ENCODE measurements at places on chromosomes 5 and 9.

DNA sequence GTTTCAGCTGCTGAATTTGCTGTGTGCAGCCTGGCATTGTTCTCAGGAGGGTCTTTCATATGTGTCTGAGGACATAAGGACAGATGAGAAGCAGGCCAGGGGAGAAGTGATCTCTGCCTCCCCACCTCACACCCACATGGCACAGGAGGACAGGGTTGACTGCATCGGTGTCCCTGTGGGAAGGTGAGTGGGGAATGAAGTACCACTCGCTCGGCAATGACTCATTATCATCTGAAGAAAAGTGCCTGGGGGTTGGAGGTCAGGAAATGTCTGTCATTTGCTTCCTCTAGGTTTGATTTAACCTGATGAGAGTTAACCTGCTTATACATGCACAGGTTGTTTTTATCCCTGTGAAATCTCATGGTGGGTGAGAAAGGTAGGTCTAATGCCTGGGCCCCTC, 195.0 kb downstream of the GADD45G start:
- DNase-seq: no peak

DNA sequence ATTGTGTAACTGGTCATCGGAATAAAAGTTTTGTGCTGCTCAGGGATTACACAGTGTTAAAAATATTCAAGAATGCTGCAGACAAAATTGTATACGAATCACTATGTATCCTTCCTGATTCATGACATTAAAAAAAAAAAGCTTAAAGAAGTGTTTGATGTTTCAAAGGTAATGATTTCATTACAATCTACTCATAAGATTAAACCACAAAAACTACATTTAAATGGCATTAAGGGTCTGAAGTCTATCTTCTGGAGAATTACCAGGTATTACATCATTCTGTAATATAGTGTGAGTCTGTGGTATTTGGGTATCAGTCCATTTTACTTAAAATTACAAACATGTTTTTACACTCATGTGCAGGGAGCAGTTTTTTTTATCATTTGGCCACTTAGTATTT, 324.4 kb downstream of the NDUFS4 start:
- no peak for DNase-seq

GRCh38 chr9:136372561-136373299, 739 bp downstream of the CARD9 start:
- DNase-seq: peak; percentile 61

- no peak for DNase-seq
These were observed 286.1 kb downstream of the IRX2 start for GRCh38 chr5:2465383-2465782.

- DNase-seq: no peak
These were observed 126.3 kb downstream of the HMHB1 start for GRCh38 chr5:143938230-143938629.

DNA sequence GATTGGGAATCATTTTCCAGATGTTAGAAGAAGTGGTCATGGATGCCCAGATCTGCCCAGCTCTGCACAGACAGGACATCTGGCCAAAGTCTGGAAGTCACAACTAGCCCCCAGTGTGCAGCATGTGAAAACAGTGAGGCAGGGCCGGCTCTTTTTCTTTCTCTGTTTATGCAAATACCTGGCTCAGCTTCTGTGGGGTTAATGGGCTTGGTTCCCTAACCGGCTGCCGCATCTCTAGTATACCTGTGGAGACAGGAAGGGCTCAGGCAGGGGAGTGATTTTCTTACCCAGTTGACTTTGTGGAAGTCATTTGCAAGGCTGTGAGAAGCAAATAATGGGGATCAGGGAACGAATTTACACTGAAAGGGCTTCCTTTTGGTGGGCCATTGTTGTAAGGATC, 254.8 kb upstream of the PANK3 start:
- DNase-seq: no peak

DNA sequence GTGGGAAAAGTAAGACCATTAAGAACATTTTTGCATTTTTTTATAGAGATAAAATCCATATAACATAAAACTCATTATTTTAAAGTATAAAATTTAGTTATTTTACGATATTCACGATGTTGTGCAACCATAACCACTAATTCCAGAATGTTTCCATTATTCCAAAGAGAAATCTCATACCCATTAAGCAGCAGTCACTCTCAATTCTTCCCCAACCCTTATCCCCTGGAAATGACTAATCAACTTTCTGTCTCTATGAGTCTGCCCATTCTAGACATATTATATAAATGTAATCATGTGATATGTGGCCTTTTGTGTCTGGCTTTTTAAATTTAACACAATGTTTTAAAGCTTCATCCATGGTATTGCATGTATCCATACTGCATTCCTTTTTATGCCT, 115.6 kb upstream of the ADAMTSL1 start:
- DNase-seq: no peak

- no peak for DNase-seq
These were observed 62.3 kb downstream of the UBE2QL1 start for GRCh38 chr5:6510973-6511372.

DNA sequence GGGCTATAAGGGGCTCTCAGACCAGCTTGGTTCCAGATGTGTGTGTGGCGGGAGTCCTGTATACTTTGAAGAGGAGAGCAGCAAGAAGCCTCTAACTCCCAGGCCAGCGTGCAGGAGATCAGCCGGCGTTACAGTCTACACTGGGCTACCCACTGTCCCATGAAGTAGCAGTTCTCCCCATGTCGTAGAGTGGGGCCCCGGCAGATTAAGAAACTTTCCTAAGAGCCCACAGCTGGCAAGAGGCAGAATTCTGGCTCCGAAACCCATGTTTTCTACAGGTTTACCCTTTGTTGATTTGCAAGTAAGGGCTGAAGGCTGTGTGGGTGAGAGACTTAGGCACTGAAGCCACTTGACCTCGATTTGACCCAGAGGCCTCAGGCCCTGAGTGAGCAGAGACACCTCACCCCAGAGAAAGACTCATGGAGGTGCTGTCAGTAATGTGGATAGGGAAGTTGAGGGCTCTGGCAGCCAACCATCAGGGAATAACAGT, 881 bp upstream of the B4GALT1 start:
- no peak for DNase-seq

- DNase-seq: no peak
These were observed 161.0 kb downstream of the SLC25A46 start for GRCh38 chr5:110899566-110900412.

DNA sequence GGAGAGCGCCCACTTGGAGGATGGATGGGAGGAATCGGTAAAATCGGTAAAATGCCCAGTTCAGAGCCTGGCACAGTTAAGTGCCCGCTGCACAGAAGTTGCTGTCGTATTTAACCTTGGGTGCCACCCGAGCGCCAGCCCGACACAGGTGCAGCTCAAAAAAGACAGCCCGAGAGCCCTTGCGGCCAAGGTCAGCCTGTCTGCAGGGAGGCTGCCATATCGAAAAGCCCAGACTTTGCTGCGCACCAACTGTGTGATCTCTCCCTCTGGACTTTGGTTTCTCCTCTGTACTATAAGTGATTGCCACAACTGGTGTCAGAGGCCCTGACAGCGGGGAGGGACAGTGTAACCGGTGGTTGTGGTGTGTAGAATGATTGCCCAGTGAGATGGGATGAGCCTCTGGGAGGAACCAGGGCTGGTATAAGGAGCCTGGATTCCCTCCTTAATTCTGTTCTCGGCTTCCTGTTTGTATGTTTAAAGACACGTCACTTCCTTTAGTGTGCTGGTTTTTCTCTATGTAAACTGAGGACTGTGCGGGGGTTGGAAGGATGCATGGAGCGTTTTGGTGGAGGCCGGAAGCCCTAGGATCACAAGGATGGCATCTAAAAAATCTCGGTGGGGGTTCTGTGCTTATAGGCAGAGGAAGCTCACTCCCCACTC, 792 bp downstream of the NTMT1 start:
- no peak for DNase-seq

DNA sequence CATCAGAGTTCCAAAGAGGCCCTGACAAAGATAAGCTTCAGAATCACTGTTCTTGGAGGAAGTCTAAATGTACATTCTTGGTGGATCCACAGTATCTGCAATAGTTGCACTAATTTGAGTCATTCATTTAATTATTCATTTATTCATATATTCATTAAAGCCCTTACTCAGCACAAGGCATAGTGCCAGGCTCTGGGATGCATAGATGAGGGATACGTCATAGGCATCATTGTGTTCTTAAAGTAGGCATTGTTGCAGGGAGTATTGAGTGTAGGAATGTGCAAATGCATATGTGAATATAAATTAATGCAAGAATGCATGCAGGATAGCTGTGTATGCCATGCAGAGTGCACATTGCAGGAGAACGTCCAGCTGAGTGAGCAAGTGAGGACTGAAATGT, 100.7 kb downstream of the DRD1 start:
- no peak for DNase-seq

GRCh38 chr5:150778088-150778516, 455 bp upstream of the SMIM3 start:
- DNase-seq: no peak

GRCh38 chr5:102583276-102584124, 84.7 kb upstream of the SLCO6A1 start:
- no peak for DNase-seq

- DNase-seq: no peak
These were observed 115.1 kb upstream of the CCDC152 start for GRCh38 chr5:42641336-42642005.

- peak; percentile 63 for DNase-seq
These were observed 4.9 kb downstream of the AKNA start for GRCh38 chr9:114382699-114383520.

DNA sequence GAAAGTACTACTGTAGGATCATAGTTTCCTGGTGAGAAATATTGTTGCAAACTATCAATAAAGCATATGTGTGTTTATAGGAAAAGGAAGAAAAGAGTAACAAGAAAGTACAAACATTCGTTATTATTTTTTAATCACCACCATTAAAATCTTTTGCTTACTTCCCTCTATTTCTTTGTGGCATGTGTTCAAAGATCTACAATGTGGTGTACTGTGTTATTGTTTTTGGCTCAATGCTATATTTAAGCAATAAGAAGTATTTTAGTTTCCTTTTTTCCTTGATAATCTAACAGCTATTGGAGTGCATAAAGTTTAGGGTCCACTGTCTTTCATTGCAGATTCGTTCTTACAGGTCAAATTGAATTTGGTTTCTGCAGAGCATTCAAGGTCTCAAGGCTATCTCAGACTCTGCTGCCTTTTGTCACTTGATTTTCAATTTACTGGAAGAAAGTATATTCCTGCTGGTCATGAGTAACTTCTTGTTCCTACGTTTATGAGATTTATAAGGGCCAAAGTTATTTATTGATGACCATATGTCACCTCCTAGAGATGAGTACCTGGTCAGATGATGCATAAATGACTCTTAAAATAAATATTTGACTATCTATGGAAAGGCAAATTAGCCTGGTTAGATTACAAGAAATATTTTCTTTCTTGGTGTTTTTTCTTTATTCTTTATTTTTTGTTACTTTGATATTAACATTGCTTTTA, 323.0 kb downstream of the TMEM167A start:
- DNase-seq: no peak

GRCh38 chr9:124758061-124758460, 13.1 kb downstream of the NR6A1 start:
- DNase-seq: no peak

GRCh38 chr9:35896570-35896969, 9.4 kb upstream of the HRCT1 start:
- no peak for DNase-seq

DNA sequence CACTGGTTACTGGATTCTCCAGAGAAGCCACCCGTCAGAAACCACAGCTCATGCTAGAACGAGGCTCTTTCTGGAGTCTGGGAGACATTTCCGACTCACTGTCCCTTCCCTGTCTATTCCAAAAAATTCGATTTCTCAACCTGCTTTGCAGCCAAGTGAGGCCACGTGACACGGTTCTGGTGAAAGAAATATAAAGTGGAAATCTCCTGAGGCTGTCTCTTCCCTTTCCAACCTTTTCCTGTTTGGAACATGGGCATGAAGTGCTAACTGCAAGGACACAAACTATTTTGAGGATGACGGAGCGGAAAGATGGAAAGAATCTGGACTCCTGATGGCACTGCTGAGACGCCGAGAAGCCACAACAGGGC, 6.1 kb upstream of the PTGS1 start:
- DNase-seq: no peak

DNA sequence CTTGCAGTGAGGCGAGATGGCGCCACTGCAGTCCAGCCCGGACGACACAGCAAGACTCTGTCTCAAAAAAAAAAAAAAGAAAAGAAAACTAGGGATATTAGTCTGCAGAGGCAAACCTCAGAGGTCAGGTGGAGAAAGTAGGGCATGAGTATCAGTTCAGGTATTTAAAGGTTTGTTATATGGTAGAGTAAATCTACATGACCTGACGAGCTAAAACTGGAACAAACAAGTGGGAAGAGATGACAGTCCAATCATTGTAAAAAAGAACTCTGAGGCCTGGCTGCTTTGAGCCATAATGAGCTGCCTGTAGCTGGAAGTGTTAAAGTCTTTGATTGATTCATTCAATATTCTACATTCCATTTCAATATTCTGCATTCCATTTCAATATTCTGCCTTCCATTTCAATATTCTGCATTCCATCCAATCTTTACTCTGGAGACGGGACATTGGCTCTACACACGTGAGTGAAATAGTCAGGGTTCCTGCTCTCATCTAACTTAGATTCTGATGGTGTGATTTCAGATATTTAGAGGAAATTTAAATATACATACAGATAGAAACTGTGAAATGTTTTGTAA, 28.9 kb upstream of the GRAMD2B start:
- no peak for DNase-seq

DNA sequence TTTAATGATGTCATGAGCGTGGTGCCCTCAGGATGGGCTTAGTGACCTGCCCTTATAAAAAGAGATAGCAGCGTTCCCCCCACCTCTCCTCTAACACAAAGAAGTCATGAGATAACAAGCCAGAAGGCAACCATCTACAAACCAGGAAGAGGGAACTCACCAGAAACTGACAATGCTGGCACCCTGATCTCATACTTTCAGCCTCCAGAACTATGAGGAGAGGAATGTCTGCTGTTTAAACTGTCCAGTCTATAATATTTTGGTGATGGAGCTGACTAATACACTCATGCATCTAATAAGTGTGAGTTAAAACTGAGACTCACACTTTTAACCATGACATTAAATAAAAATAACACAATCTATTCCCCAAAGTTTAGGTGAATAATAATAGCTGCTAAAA, 156.1 kb upstream of the SPEF2 start:
- DNase-seq: no peak

DNA sequence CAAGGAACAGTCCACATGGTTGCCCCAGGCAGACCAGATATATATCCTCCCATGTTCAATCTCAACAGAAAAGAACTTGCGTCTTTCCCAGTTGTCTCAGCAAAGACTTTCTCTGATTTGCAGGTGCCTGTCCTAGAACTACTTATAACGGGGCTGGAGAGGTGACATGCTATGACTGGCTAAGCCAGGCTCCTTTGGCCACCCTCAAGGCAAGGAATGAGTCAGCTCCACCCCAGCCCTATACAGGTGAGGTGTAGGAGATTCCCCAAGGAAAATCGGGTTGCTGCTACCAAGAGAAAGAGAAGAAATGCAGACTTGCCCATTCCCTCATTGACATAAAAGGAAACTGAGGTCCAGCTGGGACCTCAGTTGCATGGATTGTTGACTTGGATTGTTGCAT, 127.4 kb downstream of the GALNT10 start:
- DNase-seq: no peak

- no peak for DNase-seq
These were observed 76.4 kb upstream of the FCN1 start for GRCh38 chr9:134993996-134994720.

- DNase-seq: no peak
These were observed 343.8 kb upstream of the IRX1 start for GRCh38 chr5:3251784-3252183.
